Erythroblast (primary cell): ENCODE measurements at places on chromosomes 16 and 17.
A peak's percentile ranks its signal among the peaks of the same experiment; 100 is the strongest.

DNA sequence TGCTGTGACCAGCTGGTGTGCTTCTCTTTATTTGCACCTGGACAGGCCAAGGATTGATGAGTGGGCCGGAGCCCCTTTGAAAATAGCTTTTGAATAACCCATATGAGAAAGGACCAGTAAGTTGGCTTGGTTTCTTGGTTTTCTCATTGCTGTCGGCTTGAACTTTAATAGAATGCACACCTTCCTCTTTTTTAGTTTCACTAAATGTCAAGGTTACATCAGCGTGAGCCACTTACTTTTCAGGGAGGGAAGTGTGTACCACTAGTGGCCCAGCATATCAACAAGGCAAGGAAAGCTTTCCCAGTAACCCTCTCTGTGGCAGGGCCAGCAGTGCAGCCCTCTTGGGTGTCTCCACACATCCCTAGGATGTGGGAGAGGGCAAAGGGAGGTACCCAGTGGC is 433.3 kb downstream of the CA10 start:
- no peak for DNase-seq

GRCh38 chr17:29973005-29973404 is 31.6 kb downstream of the EFCAB5 start:
- DNase-seq = no peak

GRCh38 chr17:35051183-35051578 is 12.3 kb downstream of the RFFL start:
- peak; percentile 51 for DNase-seq

GRCh38 chr17:18182978-18183333 is 672 bp upstream of the ALKBH5 start:
- peak; percentile 95 for DNase-seq

- DNase-seq = peak; percentile 37
Observed at GRCh38 chr16:85385463-85386331, 227.4 kb upstream of the GSE1 start.

DNA sequence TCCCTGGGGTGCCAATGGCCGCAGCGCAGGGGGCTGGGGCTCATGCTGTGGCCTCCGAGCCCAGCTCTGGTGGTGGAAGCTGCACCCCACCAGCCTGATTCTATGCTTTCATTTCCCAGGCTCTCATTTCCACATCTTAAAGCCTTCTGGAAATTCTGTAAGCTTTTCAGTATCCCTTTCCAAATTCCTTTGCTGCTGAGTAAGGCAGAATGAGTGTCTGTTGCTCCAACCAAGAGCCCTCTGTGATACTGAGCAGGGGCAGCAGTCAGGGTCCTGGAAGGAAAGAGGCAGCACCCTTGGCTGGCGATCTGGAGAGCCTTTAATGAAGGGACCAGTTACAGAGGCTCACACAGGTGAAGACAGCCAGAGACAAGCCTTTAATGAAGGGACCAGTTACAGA is 79.5 kb upstream of the FOXF1 start:
- DNase-seq = no peak

- DNase-seq = peak; percentile 38
Observed at GRCh38 chr16:50884066-50884860, 142.4 kb downstream of the CYLD start.

- DNase-seq = no peak
Observed at GRCh38 chr16:924063-924462, 46.7 kb downstream of the LMF1 start.

DNA sequence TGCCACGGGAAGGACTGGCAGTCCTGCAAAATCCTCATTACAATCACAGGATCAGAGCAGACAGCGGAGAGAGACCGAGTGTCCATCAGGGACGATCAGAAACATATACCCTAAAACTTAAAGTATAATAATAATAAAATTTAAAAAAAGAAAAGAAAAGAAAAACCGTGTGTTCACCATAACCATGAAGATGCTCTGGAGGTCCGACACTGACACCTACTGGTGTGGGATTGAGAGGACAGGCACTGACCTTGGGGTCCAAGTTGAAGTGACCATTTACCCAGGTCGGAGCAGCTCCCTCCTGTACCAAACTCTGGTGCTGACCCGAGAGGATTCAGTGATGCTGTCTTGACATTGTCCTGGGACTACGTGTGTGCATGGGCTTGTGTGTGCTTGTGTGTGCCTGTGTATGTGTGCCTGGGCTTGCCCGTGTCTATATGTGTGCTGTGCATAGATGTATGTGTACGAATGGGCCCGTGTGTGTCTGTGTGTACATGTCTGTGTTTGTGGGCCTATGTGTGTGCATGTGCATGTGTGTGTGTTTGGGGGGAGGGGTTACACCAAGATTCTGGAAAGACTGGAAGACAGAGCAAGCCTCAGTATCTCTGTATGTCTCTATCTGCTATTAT is 10.0 kb upstream of the CD300LD start:
- DNase-seq = peak; percentile 64

GRCh38 chr16:84677017-84677803 is 22.6 kb upstream of the USP10 start:
- no peak for DNase-seq

DNA sequence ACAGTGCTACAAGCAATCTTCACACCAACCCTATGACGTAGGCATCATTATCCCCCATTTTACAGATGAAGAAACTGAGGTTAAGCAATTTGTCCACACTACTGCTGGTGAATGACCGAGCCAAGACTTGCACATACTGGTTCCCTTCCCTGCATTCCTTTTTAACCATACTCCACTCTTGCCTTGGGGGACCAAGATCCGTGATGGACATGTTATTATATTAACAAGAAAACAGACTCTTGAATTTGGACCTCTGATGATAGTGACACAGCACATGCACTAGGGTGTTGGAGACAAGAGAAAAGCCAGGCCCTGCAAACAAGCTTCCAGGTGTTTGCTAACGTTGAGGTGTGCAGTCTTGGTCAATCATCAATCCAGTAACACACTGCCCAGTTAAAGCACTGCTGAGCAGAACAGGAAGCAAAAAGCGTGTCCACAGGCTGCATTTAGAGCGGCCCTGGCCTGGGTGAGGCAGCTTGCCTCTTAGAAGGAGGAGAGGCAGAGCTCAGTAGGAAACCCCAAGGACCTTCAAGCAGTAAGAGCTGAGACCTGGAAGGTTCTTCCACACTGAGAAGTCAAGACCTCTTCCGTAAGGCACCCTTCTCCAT is 36.7 kb downstream of the HNF1B start:
- no peak for DNase-seq

DNA sequence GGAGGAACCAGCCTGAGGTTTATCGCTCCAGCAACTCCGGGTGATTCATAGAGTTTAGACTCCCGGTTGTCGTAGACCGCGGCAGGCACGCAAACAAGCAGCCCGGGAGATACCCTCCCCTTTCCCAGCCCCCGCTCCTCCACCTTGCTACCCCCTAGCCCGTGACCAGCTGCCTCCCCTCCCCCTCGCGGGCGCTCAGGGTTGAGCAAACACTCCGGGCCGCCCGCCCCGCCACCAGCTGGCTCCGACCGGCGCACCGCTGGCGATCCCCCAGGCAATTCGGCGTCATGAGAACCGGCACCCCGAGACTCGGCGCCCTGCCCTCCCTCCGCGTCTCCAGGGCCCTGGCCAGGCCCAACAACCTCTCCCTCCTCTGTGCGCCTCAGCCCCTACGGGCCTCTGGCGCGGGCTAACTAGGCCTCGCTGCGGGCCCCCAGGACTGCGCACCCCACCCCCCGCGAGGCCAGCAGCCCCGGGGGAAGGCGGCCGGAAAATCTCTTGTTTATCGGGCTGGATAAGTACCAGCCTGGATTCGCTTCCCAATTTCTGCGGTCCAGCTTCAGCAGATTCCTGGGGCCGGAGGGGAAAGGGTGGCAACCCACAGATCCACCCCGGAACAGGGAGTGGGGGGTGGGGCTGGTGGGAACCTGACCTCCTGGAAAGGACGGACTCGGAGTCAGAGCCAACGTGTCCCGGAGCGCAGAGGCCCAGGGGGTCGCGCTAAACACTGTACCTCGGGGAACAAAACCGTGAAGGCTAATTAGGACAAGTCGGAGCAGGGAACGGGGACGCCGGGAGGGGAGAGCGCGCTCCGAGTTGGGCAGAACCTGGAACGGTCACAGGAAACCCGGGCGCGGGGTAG is 951 bp upstream of the GPRC5C start:
- no peak for DNase-seq

- DNase-seq = no peak
Observed at GRCh38 chr17:50537721-50538548, 5.4 kb downstream of the EPN3 start.

DNA sequence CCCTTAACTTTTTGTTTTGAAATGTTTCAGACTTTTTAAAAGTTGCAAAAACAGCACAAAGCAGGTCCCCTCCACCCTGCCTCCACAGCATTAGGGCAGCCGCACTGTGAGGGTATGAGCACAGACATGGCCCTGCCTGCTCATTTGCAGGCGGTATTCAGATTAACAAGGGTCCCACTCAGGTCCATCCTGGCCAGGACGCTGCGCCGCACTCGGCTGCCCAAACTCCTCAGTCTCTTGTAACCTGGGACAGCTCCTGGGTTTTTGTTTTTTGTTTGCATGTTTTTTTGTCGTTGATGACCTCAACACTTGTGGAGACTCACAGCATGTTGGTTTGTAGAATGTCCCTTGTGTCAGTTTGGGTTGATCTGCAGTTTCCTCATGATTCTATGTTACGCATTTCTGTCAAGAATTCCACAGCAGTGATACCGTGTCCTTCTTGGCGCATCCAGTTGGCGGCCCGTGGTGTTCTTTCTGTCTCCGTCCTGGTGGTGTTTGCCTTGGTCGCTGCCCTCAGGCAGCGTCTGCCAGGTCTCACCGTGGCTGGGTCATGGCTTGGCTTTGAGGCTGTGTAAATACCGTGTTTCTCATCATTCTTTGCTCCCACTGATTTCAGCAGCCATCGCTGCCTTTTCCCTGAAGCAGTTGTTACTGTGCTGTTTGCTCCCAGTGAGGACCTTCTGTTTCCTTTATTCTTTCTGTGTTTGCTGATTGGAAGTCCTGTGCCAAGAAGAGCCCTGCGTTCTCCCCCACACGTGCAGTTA is 18.5 kb downstream of the CRAMP1 start:
- no peak for DNase-seq

DNA sequence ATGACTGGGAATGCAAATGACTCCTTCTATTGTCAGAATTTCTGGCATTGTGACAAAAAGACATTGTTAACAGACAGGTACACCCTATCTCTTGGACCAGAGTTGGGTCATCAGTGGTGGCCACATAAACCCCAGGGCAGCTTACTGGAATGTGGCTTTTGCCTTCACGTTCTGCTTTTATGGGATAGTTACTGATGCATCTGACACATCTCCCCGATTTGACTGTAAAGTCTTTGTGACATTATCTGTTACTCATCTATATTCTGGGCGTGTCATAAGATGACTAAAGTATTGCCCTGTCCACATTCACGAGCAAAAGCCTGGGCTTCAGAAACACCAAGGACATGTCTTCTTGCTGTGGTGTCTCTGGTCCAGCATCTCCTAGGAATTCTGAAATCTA is 18.7 kb upstream of the AQP8 start:
- DNase-seq = no peak

DNA sequence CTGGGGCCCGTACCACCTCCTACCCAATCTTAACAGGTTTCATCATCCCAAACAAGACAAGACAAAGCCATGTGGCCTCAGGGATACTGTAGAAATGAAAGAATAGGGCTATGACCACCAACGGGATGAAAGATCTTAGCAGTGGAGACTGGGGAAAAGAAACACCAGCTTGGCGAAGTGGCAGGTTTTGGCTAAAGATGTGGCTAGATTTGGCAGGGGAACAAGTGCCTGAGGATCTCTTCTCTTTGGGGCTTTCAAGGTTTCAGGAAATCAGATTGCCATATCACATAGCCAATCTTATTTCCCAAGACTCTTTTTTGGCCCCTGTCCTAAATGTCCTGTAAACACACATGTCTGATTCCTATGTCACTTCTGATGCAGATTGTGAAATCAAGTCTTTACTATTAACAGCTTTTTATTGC is 6.9 kb downstream of the KRT24 start:
- no peak for DNase-seq

GRCh38 chr17:2054262-2054511 is 716 bp upstream of the HIC1 start:
- no peak for DNase-seq

GRCh38 chr16:88618182-88618955 is 20.0 kb upstream of the IL17C start:
- no peak for DNase-seq

- no peak for DNase-seq
Observed at GRCh38 chr17:46028374-46028773, 29.3 kb downstream of the STH start.

- no peak for DNase-seq
Observed at GRCh38 chr17:41347869-41348760, 2.5 kb downstream of the KRT33A start.

DNA sequence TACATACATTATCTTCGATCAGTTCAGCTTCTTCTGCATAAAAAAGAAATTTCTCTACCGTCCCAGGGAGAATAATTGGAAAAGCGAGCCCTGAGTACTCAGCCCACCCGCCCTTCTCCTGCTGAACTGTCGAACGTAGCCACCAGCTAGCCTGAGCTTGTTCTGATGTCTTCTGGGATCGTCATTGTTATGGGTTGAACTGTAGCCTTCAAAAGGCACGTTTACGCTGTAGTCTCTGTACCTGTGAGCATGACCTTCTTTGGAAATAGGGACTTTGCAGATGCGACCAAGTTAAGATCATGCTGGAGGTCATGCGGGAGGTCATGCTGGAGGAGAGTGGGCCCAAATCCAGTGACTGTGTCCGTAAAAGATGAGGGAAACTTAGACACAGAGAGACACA is 86.2 kb downstream of the CMIP start:
- DNase-seq = no peak

DNA sequence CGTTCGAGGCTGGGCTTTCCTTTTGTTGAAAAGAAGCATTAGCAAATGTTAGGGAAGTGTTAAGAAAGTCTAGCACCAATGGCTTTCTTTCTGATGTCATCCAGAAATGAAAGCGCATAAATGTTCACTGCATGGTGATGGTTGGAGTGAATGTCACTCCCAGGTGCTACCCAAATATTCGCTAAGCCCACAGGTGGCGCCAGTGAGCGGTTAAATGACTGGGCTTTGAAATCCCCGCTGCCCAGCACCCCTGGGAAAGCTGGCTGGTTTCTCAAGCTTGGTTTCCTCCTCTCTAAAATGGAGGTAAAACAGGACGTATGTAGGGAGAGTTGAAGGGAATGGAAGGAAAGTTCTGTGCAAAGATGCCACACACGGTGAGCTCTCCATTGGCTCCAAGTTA is 104.4 kb downstream of the IRX5 start:
- peak; percentile 10 for DNase-seq
